Upper lobe of left lung (tissue), 6 donors: ENCODE measurements at places on chromosomes 7 and 10.

GRCh38 chr10:29026802-29027580, 261.9 kb upstream of the LYZL1 start:
- no peak for DNase-seq

GRCh38 chr7:94314413-94315410, 80.0 kb upstream of the COL1A2 start:
- no peak for DNase-seq

DNA sequence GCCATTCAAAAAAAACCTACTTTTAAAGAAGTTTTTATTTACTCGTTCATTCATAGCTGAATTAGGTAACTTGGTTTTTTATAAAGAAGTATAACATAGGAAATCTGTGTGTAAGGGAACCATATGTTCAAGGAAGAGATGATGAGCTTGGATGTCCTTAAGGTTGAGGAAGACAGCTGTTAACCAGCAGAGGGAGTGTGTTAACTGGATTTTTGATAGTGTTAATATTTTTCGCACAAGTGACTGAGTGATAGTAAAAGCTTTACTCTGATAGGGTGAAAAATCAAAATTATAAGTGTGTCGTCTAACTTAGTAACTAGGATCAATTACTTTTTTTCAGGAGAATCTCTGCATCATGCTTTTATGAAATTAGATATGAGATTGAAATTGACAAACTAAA, 134.7 kb downstream of the ARL5B start:
- no peak for DNase-seq

DNA sequence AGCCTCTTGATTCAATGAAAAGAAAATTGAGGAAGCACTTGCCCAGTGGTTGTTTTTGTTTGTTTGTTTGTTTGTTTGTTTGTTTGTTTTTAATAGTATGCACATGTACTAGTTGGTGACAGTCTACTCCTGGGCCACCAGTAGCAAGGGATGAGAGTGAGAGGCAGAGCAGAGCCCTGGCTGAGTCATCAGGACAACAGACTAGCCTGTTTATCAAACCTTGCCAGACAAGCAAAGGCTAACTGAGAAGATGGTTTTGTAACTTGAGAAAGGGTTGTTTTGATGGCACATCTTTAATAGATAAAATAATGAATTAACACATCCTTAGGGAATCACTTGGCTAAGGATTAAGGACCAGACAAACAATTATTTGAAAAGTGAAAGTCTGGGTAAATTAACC, 78.1 kb downstream of the INHBA start:
- no peak for DNase-seq

DNA sequence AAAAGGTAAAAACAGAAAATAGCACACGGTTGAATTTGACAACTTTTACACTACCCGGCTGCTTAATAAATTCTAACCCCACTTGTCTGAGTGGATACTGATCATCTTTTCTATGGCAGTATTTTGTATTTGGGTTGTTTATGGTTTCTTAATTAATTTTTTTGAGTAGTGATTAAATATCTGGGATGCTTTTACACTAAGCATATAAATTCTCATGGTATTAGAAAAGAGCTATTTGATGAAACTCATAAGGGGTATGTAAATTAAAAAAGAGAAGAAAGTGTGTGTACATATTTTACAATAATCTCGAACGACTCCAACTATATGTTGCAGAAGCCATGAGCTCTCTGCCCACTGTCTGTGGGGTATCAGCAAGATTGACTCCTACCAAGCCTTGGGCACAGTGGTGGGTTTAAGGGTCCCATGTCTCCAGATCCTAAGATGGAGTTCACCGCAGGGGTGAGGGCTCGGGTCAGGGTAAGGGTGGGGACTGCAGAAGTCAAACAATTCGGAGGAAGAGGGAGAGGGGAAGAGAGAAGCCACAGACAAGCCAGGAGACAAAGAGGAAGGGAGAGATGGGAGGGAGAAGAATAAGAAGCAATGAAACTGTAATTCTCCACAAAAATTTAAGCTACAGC, 7.6 kb upstream of the HOXA13 start:
- DNase-seq = no peak
